ENCODE measurements at places on chromosomes 1 and 21.

DNA sequence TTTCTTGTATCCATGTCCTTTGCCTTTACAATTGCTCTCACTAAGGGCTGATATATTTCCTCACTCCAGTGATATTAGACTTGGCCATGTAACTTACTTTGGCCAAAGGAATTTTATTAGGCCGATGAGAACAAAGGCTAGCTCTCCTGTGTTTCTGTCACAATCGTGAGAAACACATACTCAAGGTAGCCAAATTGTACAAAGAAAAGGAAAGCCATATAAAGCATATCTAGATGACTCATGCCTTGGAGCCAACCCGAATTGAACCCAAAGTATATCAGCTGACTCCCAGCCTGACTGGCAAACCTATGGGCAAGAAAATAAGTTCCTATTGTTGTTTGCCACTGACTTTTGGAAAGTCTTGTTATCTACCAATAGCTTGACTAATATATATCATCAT is 371.7 kb upstream of the LRRC7 start:
- no peak for DNase-seq

DNA sequence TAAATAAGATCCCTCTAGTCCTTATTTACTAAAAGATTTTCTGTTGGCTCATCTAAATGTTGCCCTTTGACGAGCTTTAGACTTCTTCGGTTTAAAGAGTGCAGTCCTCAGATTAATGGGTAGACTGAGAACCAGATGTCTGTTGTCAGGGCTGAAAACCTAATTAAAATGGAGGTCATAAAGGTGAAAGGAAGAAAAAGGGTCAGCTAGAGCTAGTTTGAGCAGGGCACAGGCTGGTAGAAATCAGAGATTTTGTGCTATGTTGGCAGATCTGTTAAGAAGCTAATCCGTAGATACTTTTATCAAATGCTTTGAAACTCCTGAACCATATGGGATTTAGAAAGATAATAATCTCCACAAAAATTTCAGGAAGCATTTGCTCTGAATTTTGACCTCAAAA is 959.0 kb downstream of the PLA2G4A start:
- no peak for DNase-seq

DNA sequence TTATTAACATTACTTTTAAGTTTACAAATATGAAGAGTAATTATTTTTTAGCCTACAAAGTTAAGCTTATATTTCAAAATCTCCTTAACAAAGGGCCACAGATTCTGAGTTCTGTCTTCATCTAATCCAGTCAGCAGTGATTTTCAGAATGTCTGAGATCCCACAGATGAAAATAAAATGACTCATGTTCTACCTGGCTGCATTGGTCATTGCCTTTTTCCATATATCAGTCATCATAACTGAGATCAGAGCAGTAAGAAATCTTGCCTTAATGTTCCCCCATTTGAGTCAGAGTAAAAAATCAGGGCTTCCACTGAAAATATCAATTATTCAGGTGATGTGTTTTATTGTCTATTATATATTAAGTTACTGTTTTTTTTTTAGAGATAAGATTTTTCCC is 416.1 kb downstream of the MRPL39 start:
- DNase-seq: no peak

DNA sequence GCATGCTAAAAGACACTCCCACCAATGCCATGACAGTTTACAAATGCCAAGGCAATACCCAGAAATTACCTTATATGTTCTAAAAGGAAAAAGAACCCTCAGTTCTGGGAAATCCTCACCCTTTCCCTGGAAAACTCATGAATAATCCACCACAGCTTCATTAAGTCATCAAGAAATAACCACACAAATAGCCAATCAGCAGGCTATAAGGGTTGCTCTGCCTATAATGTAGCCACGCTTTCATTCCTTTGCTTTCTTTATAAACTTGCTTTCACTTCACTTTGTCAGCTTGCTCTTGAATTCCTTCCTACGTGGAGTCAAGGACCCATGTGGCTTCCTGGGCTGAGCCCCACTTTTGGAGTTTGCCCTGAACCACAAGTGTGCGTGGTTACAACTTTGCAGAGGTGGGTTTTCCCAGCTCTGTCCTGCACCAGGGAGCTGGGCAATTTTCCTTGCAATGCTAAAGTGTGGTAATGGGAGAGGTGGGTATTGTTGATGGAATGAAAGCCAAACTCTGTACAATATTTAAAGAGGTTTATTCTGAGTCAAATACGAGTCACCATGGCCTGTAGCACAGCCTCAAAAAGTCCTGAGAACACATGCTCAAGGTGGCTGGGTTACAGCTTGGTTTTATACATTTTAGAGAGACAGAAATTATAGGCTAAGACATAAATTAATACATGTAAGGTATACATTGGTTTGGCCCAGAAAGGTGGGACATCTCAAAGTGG is 42.2 kb upstream of the COG2 start:
- DNase-seq: no peak

- no peak for DNase-seq
Observed at GRCh38 chr1:29677028-29678024, 441.0 kb downstream of the PTPRU start.

DNA sequence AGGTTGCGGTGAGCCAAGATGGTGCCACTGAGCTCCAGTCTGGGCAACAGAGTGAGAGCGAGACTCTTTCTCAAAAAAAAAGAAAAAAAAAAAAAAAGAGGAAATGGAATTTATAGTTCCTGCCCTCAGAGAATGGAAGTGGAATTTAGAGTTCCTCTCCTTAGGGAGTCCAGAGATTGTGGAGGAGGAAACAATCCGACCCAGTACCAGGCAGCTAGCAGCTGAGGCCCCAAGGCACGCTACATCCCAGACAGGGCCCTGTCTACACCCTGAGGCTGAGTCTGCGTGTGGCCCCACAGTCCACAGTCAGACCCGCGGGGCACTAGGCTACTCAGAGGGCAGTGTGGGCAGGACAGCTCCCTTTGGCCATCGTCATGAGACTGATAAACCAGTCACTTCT is 1.9 kb upstream of the MFN2 start:
- no peak for DNase-seq

DNA sequence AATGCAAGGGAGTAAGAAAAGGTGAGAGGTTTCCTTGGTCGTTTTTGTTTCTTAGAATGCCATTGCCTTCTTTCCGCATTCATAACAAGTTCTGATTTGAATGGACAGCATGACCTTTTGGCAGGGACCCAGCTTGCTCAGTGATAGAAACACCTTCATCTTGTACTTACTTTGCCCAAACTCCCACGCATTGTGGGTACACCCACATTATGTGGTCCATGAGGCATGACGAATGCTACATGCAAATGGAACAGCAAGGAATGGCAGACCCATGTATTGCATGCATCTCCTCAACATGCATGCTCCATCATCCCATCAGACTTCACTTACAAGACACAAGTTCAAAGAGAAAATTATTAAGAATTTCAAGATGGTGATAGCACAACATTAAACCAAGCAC is 102.8 kb downstream of the CDC7 start:
- DNase-seq: no peak

DNA sequence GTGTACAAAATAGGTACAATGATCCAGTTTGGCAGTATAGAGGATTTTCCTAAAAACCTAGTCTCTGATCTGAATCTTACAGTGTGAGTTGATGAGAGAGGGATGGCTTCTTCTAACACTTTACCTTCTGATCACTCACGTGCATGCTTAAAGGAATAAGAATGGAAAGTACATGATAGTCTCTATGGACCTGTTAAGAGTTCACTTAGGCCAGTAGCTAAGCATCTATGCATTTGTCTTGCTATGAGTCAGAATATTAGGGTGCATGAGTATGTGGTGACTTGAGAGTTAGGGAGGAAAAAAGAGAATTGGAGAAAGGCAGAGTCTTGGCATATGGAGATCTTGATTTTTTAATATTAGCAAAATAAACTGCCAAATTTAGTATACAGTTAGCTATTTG is 206.3 kb downstream of the COL11A1 start:
- no peak for DNase-seq

DNA sequence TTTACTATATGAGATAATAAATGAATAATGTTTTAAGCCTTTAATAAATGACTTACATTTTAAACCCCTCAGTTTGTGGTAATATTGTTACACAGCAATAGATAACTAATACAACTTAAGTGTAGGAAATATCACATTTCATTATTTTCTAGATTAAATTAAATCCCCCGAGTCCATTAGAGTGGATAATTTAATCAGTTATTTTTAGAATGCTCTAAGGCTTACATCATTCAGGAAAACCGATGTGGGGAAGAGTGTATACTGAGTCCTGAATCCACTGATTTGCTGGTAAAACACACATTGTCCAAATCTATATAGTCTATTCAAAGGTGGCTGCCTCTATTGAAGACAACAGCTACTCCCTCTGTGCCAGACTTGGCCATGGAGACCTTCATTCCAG is 35.7 kb upstream of the DOCK7 start:
- DNase-seq: no peak

GRCh38 chr1:63622849-63623566 is 29.8 kb downstream of the PGM1 start:
- no peak for DNase-seq

DNA sequence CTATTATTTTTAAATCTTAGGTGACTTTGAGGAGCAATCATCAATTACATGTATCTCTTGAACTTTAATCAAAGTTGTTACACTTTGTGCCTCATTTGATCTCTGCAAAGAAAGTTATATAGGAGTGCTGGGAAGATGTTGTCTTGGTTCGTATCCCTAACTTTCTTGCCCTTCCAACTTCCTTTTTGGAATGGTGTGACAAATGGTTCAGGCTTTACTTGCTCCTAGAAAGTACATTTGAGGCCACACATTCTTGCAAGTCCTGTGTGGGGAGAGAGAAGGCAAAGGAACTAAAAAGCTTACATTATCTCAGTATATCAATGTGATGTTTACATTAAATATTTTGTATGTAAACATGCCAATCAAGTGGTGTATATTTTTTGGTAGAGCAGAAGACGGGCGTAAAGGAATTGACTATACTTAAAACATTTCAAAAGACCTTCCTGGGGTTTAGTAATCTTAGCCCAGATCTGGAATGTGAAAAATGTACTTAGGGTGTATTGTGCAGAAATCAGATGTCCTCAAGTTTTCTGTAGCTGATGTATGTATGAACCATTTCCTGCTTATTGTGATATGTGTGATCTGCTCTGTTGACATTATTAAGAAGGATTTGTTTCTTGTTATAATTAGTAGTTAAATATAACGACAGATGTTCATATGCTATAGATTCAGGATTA is 59.2 kb downstream of the USP25 start:
- no peak for DNase-seq

DNA sequence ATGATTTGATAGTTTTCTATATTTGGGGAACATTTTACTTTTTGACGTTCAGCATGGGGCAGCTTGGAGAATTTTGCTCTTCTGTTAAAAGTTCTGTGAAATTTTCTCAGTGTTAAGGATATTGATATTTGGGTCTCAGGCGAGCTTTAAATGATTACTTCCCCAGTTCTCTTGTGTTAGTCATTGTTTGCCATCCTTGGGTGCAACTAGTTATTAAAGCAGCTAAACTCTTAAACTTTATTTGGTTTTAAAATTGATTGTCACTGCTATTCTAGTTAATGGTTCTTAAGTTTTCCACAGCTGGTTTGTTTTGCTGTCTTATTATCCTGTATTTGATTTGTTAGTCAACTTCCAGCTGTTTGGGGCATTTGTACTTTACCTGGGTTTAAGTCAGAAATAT is 9.0 kb downstream of the COG2 start:
- DNase-seq: no peak

DNA sequence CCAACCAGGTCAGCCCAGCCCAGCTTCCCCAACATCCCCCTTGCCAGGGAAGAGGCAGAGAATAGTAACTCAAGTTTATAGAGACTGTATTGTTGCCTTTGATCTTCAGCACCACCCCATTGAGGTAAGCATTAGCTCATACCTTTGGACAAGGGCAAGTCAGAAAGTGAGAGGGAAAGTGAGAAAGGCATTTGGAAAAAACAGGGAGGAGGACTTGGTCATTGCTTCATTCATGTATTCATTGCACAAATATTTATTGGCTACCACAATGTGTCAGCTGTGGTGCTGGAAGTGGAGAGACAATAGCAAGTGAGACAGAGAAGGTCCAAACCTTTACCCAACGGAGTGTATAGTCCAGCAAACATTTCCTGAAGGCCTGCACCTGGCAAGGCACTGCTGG is 561.2 kb downstream of the KIF26B start:
- DNase-seq: no peak

GRCh38 chr1:93876244-93876643 is 2.8 kb downstream of the DNTTIP2 start:
- no peak for DNase-seq

- DNase-seq: no peak
Observed at GRCh38 chr1:229880271-229881170, 186.5 kb upstream of the GALNT2 start.

GRCh38 chr1:17023573-17023972 is 11.8 kb upstream of the ATP13A2 start:
- DNase-seq: no peak

- DNase-seq: no peak
Observed at GRCh38 chr21:31665397-31665796, 5.9 kb downstream of the SOD1 start.

GRCh38 chr1:231938711-231939110 is 312.1 kb downstream of the DISC1 start:
- DNase-seq: no peak

- no peak for DNase-seq
Observed at GRCh38 chr1:107194380-107194779, 53.5 kb downstream of the NTNG1 start.

GRCh38 chr1:202106340-202107254 is 16.1 kb upstream of the GPR37L1 start:
- no peak for DNase-seq

DNA sequence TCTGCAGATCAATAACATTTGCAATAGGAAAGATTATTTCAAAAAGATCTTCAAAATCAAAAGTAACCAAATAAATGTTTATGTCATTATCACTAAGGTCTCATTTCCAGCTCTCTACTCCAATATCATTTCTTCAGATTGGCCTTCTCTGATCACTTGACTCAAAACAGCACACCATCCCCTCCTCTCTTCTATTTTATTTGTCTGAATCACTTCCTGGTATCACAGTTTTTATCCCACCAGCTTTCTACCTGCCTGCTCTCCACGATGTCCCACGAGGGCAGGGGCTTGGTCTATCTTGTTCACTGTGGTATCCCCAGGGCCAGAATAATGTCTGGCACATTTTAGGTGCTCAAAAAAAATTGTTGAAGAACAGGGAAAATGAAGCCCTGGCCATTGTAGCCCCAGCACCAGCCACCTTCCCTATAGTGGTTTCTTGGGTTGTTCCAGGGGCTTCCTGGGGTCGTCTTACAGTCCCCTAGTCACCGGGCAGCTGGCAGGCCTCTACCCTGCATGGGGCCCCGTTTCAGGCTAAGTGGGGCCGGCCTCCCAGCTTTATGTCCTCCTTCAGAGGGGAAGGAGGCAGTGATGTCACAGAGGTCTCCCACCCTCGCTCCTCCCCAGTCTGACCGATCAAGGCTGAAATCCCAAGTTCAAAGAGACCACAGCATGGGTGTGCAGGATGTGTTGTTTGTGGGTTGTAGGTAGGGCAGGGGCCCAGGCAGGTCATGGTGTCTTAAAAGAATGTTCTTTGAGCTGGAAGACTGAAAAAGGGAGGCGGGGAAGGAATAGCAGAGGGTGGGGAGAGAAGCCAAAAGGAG is 3.5 kb upstream of the PADI1 start:
- DNase-seq: no peak
